ENCODE measurements at places on chromosomes 5 and 9. TPM values are rescaled to one million over a fixed set of nuclear protein-coding genes. Genes with fewer than 3 reads are reported as not detected.

The PCDHB1 gene
- total RNA-seq = not detected

The ARHGEF39 gene
- 0.11 TPM for total RNA-seq

The WDR38 gene
- total RNA-seq = not detected

The DBH gene
- total RNA-seq = 0.10 TPM

The KCNV2 gene
- not detected for total RNA-seq

The SUSD3 gene
- 68.7 TPM for total RNA-seq

The RASGRF2 gene
- 55.2 TPM for total RNA-seq

The LNPEP gene
- total RNA-seq = 82.6 TPM

The TMEM203 gene
- total RNA-seq = 34.7 TPM

The PCDHGA11 gene
- 0.22 TPM for total RNA-seq

The TMEM215 gene
- total RNA-seq = not detected

The ARAP3 gene
- 1.0 TPM for total RNA-seq

The BHMT2 gene
- not detected for total RNA-seq

The PIP5K1B gene
- total RNA-seq = 3.9 TPM
